HFFc6 (cell line): ENCODE measurements at places on chromosomes 3 and 15.

DNA sequence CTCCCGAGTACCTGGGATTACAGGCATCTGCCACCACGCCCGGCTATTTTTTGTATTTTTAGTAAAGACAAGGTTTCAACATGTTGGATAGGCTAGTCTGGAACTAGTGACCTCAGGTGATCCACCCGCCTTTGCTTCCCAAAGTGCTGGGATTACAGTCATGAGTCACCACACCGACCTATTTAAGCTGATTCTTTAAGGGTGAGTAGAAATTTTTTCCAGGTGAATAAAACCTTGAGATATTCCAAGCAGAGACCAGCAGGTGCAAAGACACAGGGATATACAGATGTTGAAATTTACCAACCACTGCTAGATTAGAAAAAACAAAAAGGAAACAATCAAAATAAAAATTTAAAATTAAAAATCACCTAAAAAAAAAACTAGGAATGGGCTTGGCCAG lies 74.4 kb upstream of the CHRNB4 start:
- DNase-seq: no peak

DNA sequence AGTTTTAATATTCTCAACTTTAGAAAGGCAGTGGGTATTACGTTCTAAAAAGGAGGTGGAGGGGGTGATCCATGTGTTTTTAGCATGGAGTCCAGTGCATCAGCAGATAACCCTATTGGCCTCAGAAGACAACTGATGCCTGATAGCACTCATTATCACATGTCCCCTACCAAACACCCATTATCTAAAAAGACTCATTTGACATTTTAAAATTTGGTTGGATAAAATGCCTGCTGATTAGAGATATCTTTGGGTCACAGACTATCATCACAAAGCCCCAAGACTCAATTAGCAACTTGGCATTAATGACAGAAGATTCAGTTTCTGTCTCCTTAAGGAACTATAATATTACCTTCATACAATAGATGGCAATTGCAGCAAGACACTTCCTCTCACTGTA lies 589.3 kb downstream of the RBMS3 start:
- no peak for DNase-seq

DNA sequence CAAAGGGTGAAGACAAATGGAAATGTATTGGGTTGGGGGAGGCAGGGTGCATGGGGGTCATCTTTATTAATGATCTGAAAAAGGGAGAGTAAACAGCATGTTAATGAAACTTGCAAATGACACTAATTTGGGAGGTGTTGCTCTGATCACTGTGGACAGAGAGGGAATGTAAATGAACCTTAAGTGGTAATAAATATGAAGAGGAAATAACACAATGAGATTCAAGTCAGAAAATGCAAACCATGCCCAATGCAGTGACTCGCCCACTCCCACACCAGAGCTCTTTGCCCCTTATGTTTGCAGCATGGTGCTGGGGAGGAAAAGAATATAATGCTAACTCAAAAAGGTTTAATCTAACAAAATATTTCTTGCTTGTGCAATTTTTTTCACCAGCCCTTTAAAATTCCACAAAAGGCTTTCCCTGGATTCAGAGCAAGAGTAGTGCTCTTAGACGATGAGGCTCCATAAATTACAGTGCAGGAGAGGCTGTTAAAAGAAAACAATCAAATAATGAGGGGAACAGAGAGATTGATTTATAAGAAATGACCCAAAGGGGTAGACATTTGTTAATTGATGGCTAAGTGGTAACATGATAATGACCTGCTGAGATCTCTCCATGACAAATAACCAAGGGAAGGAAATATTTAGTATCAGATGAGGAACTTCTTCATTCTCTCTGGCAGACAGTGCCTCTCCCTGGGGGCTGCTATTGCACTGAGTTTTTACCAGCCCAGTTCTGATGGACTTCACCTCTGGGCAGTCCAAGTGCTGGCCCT lies 210.0 kb upstream of the PPP2R3A start:
- no peak for DNase-seq

DNA sequence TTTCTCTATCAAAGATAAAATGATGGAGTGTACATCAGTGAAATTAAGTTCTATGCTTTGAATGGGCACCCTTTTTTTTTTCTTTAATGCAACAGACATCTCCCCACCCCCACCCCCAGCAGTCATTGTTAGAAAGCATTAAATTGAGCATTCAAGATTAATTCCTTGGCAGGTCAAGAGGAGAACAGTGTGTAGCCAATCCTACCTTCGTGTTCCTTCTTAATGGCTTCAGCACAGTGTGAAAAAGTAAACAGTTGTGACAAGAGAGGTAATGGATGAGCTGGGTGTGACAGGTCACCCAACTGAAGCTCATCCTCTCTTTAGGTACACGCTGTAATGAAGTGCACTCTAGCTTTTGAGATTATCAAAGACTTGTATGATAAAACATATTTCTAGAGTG lies 198.5 kb upstream of the RARB start:
- no peak for DNase-seq

DNA sequence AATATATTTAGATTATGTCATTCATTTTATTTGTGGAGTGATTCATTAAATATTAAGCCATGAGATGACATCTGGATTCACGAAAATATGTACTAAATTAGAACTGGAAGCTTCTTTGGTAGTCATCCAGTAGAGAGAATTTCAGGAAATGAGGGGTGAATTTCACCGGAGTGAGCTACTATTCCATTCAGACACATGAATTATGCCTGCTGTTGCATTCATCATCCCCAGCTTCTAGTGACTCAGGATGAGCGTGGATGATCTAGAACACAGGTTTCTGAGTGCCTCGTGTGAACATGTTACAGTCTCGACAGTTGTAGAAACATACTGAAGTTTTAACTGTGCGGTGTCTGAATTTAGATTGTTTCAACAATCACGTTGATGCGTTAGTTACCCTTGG lies 42.9 kb upstream of the GABRG3 start:
- no peak for DNase-seq

DNA sequence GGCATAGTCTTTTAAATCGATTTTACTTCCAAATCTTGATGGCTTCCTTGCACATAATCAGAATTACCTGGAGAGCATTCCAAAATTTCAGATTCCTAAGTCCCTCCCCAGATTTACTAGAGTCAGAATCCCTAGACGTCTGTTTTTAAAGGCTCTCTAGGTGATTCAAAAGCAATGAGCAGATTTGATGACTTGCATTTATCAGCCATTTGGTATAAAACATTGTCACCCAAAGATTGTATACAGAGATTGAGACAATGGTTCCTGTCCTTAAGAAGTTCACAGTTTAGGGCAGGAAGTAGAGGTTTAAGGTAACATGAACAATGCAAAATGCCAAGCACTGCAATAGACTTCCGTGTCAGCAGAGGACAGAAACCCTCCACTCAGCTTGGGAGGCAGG lies 2.6 kb upstream of the PYGO1 start:
- DNase-seq: no peak

GRCh38 chr15:51818150-51818549 lies 11.3 kb upstream of the TMOD3 start:
- DNase-seq: no peak

DNA sequence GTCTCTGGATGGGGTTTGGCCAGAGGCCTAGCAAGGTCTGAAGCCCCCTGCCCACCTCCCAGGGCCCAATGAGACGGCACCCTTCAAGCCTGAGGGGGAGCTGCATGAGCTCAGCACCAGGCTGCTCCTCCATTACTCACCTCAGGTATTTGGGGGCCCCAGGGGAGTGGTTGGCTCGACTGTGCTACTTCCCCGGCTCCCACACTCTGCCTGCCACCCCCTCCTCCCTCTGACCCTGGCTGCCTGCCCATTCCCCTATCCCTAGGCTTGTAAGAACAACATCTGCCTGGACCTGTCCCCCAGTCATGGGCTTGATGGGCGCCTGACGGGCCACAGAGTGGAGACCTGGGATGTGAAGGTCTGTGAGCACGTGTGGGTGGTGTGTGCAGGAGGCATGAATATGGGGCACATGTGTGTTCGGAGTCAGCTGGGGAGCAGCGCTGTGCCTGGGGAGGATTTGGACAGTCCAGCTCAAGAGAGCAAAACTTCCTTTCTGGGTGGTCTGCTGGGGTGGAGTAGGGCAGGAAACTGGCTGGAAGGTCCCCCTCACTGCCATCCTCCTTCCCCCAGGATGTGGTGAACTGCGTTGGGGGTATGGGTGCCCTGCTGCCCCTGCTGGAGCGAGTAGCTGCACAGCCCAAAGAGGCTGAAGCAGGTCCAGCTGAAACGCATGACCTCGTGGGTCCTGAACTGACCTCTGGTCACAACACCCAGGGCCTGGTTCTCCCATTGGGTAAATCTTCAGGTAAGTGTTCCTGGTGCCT lies 17.4 kb downstream of the NBEAL2 start:
- DNase-seq: no peak

GRCh38 chr3:138833899-138834595 lies 681 bp downstream of the PIK3CB start:
- no peak for DNase-seq

- DNase-seq: no peak
Observed at GRCh38 chr15:99402014-99402729, 150.9 kb downstream of the LRRC28 start.

GRCh38 chr15:68318931-68319909 lies 41.7 kb downstream of the FEM1B start:
- DNase-seq: no peak

- no peak for DNase-seq
Observed at GRCh38 chr3:126396536-126396935, 1.8 kb downstream of the CFAP100 start.

GRCh38 chr15:95394186-95395067 lies 936.1 kb upstream of the NR2F2 start:
- no peak for DNase-seq

GRCh38 chr3:66639809-66640356 lies 139.1 kb upstream of the LRIG1 start:
- no peak for DNase-seq

- DNase-seq: no peak
Observed at GRCh38 chr3:82824491-82824890, 1063.0 kb upstream of the GBE1 start.

DNA sequence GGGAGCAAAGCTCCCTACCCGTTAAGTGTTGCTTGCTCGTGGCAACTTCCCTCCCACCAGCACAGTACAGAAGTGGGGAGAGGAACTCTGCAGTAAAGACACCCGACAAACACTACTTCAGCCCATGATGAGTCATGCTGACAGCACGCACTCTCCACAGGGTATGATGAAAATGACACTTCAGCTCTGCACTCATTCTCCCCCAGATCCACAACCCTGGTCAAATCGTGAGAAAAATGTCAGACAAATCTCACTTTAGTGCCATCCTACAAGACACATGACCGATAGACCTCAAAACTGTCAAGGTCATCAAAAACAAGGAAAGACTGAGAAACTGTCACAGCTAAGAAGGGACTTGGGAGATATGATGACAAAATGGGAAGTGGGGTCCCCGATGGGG lies 278.9 kb downstream of the OCA2 start:
- no peak for DNase-seq

DNA sequence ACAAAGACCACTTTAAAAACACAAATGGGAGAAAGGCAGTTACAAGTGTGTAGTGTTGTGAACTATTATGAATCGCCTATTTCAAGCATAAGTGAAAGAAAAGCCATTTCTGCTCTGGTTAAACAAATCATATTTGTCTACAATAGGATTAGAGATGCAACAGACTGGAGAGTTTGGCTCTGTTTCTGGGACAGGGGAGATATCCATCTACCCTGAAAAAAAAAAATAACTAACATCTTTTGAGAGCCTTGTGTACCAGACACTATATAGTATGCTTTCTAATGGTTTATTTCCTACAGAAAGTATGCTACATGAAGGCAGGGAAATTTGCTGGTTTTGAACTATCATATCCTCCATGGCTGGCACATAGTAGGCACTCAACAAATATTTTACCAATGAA lies 106.7 kb upstream of the FHIT start:
- DNase-seq: no peak

DNA sequence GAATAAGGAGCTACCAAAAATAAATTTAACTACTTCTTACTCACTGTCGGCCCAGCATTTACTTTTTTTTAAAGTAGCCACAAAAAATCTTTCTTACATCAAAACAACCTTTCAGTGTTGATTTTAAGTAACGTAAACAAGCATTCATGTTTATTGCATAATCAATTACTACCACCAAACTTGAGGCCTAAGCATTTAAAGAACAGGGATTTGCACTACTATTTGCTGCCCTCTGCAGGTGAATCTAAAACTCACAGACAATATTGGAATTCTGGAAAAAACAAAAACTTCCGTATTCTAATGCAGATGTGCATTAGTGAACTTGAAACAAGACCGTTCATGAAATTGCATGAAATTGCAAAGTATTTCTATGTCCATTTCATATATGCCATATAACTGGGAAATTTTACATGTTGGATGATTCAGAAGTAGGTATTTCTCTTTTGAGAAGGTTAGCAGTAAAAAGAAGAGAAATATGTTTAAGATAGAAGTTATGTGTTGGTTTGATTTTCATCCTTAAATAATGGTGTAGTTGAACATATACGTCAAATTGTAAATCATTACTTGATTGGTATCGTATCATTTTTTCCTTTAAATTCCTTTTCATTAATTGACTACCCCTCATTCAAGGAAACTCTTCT lies 55.6 kb downstream of the CGGBP1 start:
- DNase-seq: peak; percentile 31

- no peak for DNase-seq
Observed at GRCh38 chr15:70752193-70752635, 11.1 kb downstream of the UACA start.

GRCh38 chr15:92471288-92471687 lies 77.6 kb downstream of the ST8SIA2 start:
- no peak for DNase-seq

- DNase-seq: no peak
Observed at GRCh38 chr3:179067839-179068238, 3.8 kb downstream of the ZMAT3 start.

DNA sequence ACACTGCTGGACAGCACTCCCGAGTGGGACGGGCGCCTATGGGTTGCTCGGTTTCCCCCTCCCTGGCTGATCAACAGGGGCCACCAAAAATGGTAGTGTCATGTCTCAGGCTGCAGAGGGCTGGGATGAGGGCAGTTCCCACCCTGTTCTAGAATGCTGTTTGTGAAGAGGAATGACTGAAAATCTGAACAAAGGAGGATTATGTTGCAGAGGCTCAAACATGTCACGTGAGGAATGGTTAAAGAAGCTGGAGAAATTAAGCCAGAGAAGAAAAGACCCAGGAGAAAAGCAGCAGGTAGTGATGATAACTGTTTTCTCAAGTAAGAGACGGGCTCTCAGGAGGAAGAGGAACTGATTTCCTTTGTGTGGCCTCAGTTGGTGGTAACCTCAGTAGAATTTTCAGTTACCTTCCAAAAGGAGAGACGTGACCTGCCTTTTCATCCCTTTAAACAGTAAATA lies 10.4 kb downstream of the SPG21 start:
- no peak for DNase-seq

DNA sequence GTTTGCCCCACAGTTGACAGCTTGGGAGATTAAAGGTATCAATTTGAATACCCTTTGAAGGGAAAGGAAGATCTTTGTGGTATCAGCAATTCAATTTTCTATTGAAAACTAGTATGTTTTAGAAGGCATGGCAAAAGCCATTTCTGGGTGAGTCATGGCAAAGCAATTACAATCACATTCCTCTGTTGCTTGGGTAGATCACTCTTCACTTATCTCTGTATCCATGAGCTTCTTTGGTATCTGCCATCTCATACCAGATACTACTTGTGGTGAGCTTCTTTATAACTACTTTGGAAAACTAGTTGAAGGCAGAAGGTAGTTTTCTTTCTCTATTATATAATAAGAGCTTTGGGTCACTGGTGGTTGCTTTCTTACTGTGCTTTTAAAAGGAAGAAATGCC lies 28.3 kb upstream of the LSAMP start:
- DNase-seq: no peak

- no peak for DNase-seq
Observed at GRCh38 chr3:139629033-139629432, 48.7 kb downstream of the NMNAT3 start.

GRCh38 chr3:140736863-140737460 lies 59.1 kb downstream of the TRIM42 start:
- DNase-seq: no peak
